ENCODE measurements at places on chromosomes 6 and 20.

DNA sequence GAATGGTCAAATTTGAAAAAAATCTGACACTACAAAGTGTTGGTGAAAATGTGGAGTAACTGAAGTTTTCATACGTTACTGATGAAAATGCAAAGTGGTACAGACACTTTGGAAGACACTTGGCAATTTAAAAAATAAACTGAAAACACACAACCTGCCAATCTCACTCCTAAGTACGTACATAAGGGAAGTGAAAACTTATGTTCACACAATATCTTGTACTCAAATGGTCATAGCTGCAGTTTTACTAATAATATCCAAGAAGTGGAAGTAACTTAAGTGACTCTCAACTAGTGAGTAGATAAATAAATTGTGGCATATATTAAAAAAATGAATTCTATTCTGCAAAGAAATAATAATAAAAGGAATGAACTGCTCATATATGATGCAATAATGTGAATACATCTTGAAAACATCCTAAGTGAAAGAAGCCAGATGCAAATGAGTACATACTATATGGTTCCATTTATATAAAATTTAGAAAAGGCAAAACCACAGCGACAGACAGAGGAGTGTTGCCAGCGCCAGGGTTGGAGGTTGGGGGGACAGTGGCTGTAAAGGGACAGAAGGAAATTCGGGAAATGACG, 198.2 kb downstream of the ERMARD start:
- no peak for DNase-seq

- DNase-seq: no peak
Observed at GRCh38 chr6:4174042-4174441, 38.7 kb upstream of the ECI2 start.

- no peak for DNase-seq
Observed at GRCh38 chr6:47059216-47059885, 17.2 kb upstream of the ADGRF1 start.

DNA sequence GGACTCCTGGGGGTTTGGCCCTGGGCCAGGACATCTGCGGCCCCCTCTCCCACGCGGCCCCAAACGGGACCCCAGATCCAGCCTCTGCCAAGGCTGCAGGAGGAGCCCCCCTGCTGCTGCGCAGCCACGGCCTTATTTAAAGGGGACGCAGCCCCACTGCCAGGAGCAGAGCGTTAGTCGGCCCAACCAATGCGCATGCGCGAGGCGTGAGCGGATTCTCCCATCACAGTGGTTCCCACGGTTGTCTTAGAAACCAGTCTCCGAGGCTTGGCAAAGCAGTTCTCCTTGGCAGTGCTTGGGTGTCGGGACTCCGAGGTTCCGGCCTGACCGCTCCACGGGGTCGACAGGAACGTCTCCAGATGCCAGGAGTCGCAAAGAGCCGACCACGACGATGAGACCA, 288.3 kb upstream of the ZNF337 start:
- DNase-seq: peak; percentile 71

DNA sequence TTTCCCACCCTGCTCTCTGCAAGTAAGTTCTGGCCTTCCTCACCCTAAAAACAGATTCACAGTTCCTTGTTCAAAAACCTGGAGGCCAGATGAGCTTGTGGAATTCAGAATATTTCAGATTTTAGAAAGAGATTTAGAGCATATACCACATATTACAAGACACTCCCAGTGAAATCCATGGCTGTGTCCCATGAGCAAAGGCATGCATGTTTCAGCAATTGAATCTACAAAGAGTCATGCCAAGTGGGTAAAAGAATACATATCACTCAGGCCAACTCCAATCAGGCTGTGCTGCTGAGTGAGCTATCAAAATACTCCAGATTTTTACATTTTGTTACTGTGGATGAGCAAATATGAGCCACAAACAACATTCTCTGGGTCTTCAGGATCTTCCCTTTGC, 10.2 kb upstream of the NEDD9 start:
- no peak for DNase-seq

All from activated CD4-positive, alpha-beta T cell treated with anti-CD3 and anti-CD28 coated beads for 48 hours (primary cell).